ENCODE measurements at places on chromosomes 4 and X.

DNA sequence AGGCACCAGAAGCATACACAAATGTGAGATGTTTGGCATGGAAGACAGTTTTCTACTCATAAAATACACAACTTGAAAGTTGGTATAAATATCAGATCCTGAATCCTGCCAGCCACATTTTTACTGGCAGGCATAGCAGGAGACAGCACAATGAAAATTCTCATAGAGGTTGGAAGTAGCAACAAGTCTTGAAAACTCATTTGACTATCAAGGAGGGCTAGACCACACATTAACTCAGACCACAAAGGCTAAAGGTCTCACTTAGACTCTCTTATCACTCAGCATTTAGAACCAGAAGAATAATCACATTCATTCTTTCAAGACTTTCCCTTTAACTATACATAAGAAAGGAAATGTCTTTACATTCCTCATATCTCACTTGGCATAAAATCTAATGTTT, 56.5 kb downstream of the SORBS2 start:
- no peak for DNase-seq

- DNase-seq: no peak
Measured at GRCh38 chrX:150372280-150372679, 9.2 kb downstream of the MAMLD1 start.

DNA sequence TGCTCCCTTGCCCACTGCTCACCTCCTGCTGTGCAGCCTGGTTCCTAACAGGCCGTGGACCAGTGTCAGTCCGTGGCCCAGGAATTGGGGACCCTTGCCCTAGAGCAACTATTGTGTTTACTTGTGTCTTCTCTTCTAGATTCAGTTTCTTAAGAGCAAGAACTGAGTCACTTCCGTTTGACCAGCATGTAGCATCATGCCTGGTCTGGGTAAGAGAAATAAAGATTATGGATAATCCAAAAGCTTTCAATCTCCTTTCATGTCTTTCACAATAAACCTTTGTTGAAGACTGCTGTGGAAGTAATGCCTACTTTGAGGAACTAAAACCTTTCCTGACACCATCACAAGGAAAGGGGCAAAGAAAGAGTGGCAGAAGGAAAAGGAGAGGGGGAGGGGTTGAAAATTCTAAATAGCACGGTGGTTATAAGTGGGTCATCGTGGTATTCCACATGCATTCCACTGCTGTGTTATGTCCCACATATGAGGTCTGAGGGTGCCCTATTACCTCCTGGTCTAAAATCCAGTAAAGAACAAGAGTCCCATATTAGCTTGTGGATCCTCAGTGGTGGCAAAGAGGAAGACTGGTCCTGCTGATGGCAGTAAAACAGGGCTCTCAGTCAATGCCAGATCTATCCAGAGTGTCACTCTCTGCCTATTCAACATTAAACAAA, 133.4 kb downstream of the RASL11B start:
- DNase-seq: no peak

DNA sequence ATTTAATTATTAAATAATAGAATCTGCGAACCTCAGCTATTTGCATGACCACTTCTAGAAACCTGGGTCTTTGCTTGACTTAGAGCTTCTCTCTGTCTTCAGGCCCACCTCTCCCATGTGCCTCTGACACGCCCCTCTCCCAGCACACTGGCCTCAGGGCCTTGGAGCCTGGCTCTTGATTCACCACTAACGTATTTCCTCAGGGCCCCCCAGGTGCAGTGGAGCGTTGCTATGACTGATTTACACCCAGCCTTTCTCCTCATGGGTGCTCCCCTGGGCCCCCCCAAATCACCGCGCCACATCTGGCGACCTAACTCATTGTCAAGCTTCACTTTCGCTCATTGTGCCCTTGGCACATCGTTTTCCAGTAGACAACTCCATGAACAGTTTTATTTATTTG, 37.9 kb upstream of the TENM3 start:
- no peak for DNase-seq

- no peak for DNase-seq
Measured at GRCh38 chrX:22698151-22698550, 301.6 kb upstream of the DDX53 start.

DNA sequence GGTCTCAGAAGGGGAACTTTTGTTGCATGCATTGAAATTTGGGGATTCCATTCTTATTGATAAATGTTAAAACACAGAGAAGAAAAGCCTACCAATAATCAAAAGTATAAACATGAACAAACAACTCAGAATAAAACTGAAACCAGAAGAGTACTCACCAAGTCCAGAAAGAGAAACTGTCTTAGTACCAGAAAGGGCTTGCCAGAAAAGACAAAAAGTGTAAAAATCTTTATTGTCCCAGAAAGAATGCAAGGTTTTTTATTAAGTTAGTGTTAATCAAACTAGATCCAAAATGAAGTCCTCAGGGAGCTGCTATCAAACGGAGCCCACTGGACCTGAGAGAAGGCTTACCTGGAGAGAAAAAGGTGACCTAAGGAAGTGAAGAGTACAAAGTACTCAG, 897.5 kb downstream of the PCDH7 start:
- no peak for DNase-seq

- DNase-seq: no peak
Measured at GRCh38 chr4:73434311-73434710, 1.7 kb upstream of the AFP start.

- DNase-seq: no peak
Measured at GRCh38 chrX:127466211-127466610, 586.0 kb downstream of the ACTRT1 start.

GRCh38 chrX:145506214-145506613, 258.9 kb downstream of the SPANXN1 start:
- DNase-seq: no peak

DNA sequence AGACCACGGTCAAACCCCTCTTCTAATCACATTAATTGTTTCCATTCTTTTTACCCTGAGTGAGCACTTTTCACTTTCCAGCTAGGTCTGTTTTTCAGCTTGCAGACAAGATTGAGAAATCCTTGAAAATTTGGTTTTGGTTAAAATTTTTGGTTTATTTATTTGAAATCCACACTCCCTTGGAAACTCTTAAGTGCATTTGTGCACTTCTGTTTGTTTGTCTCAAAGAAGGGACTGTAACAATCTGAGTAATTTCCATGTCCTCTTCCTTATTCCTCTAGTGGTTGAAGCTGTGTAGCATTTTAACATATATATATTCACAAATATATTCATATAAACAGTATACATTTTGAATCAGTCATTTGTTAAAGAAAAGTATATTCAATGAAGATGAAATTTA, 333.3 kb downstream of the ANK2 start:
- DNase-seq: no peak

- no peak for DNase-seq
Measured at GRCh38 chrX:110304371-110304770, 13.5 kb downstream of the AMMECR1 start.

- no peak for DNase-seq
Measured at GRCh38 chr4:182845618-182846017, 71.6 kb downstream of the DCTD start.

DNA sequence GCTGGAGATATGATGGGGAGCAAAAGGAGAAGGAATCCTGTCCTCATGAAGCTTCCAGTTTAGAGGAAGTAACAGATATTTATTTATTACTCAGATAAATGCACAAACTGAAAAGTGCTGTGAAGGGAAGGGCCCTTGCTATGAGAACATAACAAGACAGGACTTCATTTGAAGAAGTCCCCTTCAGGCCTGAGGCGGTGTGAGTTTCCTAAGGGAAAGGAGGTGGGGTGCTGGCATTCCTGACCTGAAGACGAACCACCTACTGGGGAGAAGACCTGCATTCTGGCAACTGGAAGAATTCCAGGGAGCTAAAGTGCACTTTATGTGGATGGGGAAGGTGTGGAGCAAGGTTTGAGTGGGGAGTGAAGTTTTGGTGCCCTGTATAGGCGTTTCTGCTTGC, 15.9 kb upstream of the SPARCL1 start:
- no peak for DNase-seq

DNA sequence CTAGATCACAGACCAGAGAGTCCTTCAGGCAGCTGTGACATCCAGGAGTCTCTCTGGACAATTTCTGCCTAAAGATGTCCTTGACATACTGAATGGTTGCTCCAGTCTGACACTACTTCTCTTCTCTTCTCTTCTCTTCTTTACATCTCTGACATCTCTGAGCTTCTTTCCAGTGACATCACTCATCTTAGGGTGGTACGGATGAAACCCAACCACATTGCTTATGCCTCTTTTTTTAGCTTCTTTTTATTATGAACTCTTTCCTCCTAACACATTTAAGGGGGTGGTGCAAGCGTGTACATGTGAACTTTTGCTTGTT, 39.4 kb upstream of the IRF2 start:
- DNase-seq: no peak

- DNase-seq: no peak
Measured at GRCh38 chr4:148048598-148048997, 316.7 kb downstream of the ARHGAP10 start.

- no peak for DNase-seq
Measured at GRCh38 chrX:45513042-45513441, 312.4 kb upstream of the DIPK2B start.

DNA sequence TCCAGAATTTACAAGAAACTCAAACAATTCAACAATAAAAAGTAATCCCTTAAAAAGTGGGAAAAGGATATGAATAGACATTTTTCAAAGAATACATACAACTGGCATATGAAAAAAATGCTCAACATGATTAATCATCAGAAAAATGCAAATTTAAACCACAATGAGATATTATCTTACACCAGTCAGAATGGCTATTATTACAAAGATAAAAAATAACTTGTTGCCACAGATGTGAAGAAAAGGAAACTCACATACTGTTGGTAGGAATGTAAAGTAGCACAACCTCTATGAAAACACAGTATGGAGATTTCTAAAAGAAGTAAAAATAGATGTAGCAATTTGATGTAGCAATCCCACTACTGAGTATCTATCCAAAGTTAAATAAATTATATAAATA, 65.1 kb upstream of the DIAPH2 start:
- no peak for DNase-seq

DNA sequence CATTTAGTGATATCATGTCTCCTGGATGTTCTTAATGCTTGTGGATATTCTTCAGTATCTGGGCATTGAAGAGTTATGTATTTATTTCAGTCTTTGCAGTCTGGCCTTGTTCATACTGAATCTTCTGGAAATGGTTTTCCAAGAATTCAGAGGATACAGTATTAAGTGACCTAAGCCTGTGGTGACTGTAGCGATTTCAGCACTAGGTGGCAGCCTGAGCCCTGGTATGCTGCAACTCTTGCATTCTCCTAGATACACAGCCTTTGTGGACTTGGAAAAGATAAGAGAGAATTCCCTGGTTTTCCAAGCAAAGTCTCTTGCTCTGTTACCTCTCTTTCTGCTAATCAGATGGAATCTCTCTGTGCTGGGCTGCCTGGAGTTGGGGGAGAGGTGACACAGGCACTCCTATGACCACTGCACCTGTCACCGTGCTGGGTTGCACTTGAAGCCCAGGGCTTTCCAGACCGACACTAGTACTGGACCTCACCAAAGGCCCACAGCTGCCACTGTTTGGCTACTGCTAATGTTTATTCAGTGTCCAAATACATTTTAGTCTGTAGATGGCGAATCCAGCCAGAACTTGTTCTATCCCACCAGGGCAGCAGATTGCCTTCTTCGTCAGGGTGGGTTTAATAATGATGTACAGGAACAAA, 19.3 kb upstream of the SPIN2A start:
- DNase-seq: peak; percentile 1

GRCh38 chr4:141713185-141713584, 76.8 kb downstream of the IL15 start:
- no peak for DNase-seq

DNA sequence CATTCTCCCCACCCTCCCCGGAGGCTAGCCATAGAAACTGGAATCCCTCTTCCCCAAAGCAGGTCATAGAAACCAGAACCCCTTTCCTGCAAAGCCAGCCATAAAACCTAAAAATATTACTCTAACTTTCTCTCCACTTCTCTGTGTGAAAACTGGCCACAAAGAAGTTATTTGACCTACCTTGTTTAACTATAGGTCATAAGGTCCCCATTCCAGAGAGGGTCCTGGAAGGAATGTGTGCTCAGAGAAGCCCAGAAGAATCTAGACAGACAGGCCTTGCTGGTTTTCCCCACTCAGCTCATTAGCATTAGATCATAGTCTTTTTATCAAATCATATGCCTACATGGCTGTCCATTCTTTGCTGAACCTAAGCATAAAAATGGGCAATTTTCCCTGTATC, 52.8 kb upstream of the TEX13A start:
- DNase-seq: no peak

DNA sequence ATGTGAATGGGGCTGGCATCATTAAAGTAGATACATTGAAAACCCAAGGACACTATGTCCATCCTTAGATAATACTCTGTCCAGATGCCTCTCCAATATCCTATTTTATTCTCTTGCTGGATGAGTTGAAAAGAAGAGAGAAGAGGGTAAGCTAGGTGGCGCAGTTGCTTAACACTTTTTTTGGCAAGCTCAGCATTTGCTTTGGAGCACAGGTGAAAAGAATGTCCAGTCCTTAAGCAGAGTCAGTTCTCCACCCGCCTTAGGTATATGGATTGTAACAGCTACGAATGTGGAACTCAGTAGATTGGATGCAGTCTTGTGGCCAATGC, 208.4 kb downstream of the NWD2 start:
- peak; percentile 59 for DNase-seq

GRCh38 chrX:11663875-11664210, 1.9 kb downstream of the ARHGAP6 start:
- no peak for DNase-seq

GRCh38 chrX:112846187-112846586, 5.6 kb upstream of the AMOT start:
- DNase-seq: no peak

- DNase-seq: no peak
Measured at GRCh38 chrX:48498374-48498809, 10.4 kb upstream of the PORCN start.

GRCh38 chr4:183550345-183551093, 45.7 kb downstream of the ING2 start:
- DNase-seq: no peak

- DNase-seq: no peak
Measured at GRCh38 chr4:187479511-187479910, 516.1 kb upstream of the ZFP42 start.

DNA sequence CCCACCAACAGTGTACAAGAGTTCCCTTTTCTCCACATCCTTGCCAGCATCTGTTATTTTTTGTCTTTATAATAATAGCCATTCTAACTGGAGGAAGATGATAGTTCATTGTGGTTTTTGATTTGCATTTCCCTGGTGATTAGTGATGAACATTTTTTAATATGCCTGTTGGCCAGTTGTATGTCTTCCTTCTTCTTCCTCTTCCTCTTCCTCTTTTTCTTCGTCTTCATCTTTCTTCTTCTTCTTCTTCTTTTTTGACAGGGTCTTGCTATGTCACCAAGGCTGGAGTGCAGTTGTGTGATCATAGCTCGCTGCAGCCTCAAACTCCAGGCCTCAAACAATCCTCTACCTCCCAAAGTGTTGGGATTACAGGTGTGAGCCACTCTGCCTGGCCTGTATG, 87.4 kb downstream of the CCDC160 start:
- no peak for DNase-seq
